ENCODE measurements at places on chromosomes 11 and 22.
A peak's percentile ranks its signal among the peaks of the same experiment; 100 is the strongest.

- peak; percentile 69 for DNase-seq
Observed at GRCh38 chr11:44033411-44033850, 14.3 kb upstream of the ACCSL start.

GRCh38 chr11:74819400-74819799 is 70.8 kb downstream of the RNF169 start:
- no peak for DNase-seq

DNA sequence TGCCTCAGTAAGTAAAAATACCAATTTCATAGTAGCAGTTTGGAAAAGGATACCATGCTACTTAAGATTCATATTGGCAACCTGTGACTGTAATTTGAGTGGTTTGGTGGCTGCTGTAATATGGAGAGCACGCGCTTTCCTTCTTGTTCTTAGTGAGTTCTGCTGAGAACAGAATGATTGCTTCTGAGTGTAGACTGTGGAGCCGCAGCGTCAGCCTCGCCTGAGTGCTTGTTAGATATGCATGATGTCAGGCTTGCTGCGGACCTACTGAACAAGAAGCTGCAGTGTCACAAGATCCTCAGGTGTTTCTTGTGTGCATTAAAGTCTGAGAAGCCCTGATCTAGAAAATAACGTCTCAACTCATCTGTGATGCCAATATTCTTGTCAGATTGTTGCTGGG is 143.2 kb downstream of the ARHGAP42 start:
- no peak for DNase-seq

- DNase-seq: no peak
Observed at GRCh38 chr22:21634844-21635243, 2.3 kb downstream of the CCDC116 start.

DNA sequence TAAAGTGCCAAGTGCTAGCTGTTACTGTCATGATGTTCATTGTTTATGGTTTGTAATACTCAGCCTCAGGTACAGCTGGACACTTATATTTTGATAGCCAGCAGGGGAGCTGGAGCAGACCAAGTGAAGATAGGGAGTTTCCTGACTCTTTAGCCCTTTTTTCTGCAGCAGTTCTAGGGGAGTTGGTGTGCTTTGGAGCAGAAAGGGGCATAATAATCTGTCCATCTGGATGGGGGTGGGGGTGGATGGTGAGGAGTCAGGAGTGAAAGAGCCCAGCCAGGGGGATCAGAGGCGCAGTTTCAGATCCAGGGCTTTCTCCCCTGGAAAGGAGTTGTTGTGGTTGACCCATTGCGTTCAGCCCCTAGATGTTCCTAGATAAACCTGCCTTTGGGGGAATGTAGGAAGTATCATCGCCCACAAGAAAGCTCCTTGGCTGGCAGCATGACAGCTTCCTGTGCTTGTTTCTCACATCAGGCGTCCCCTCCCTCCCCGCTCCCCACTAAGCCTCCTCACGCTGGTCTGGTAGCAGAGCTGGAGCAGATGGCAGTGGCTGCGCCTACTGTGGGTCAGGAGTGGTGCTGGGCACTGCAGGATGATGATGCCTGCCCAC is 41.9 kb downstream of the MED15 start:
- DNase-seq: peak; percentile 50

GRCh38 chr11:12480401-12480800 is 103.0 kb downstream of the PARVA start:
- DNase-seq: no peak

DNA sequence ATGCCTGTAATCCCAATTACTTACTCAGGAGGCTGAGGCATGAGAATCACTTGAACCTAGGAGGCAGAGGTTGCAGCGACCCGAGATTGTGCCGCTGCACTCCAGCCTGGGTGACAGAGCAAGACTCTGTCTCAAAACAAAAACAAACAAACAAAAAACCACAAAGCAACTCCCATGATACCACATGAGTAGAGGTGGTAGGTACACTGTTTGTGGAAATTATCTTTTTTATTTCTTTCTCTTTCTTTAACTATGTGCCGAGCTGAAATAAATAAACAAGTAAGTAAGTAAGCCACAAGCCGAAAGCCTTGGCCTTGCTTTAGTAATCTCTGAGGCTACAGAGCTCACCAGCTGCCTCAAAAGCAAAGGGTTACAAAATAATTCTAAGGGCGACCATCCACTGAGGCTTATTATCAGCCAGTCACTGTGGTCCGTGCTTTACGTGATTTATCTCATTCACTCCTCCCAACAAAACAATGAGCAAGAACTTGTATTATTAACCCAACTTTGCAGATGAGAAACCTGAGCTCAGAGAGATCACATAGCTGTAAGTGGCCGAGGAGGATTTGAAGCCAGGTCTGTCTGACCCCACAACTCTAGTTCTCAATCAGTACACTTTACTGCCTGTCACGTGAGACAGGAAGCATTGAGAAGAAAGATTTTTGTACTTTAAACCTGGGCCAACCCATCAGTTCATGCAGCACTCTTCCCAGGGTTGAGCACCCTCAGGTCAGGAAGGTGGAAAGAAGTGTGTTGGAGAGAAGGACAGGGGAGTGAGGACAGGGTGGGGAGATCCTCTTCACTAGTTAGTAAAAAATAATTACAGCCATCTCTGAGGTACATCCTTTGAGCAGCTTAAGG is 69.8 kb upstream of the MTMR2 start:
- no peak for DNase-seq

Measured in head of caudate nucleus (tissue), 42 donors.